ENCODE measurements at places on chromosomes 7 and 10.

GRCh38 chr7:157276731-157277562 is 59.9 kb upstream of the DNAJB6 start:
- peak; percentile 68 for DNase-seq

DNA sequence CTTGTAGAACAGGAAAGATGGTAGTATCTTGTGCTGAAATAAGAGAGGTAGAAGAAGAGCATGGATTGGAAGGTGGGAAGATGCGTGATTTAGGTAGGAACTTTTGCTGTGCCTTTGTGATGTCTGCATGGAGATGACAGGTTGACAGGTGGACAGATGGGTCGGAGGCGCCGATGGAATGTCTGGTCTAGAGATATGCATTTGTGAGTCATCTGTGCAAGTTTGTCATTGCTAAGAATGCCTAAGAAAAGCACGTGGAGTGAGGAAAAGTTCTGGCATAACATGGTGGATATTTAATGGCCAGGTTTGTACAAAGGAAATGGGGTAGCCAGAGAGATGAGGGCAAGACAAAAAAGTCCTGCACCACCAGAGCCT is 76.0 kb upstream of the ARMC3 start:
- DNase-seq, result no peak

GRCh38 chr10:74072503-74072902 is 74.6 kb downstream of the VCL start:
- peak; percentile 16 for DNase-seq

- DNase-seq, result no peak
Measured at GRCh38 chr7:136064081-136064480, 86.9 kb upstream of the MTPN start.

DNA sequence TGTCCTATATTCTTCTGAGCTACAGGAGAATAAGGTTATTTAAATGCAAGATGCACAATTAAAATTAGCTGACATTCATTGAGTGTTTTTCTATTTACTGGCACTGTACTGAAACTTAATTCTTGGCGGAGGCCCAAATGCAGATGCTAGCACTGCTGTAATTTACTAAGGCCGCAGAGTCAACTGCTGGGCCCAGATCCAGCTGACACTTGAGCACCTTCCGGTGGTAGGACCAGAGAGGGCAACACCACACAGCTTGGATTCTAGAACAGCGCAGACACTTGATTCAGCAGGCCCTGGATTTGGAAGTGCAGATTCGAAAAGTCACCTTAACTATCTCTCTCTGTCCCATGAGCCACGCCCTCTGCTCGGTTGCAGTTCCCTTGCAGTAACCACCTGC is 228.6 kb upstream of the TMEM72 start:
- DNase-seq, result no peak

DNA sequence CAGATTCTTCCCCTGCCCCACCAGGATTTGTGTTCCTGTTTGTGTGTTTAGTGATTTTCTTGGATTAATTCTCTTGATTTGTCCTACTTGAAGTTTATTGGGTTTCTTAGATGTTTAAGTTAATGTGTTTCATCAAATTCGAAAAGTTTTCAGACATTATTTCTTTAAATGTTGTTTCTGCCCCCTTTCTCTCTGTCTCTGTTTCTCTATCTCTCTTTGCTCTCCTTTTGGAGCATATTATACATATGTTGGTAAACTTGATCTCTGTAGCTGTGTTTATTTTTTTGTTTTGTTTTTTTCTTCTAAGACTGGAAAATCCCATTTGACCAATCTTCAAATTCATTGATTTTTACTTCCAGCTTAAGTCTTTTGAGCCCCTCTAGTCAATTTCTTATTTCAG is 115.6 kb downstream of the ZNF277 start:
- DNase-seq, result no peak

DNA sequence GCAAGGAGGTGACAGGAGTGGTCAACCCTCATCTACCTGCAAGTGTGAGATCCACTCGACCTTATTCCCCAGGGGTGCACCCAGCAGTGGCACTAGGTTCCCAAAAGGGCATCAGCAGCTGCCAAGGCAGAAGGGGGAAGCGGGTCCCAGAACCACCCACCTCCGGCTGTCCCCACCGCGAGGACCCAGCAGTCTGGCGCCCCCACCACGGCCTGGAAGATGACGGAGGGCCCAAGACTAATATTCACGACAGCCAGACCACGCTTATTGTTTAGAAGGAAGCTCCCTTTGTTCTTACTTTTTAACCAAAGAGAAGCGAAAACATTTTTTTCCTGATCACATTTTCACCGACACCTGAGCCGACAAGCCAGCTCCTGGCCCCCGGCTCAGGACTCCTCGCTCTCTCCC is 3.6 kb upstream of the EVX1 start:
- DNase-seq, result no peak

DNA sequence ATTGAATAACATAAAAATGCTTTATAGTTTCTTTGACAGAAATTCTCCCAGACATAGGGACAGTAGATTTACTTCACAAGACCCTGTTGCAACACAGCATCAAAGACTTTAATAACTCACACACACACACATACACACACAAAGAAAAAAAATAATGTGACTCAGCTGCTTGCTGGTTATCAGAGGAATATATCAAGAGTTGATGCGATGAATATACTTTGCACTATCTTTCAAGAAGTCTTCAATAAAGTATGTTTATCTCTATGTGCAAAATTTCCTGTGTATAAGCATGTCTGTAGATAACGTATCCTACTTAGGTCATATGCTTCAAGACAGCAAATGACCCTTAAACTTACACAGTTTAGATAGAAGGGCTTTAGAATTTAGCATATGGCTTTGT is 243.1 kb downstream of the ARL4A start:
- no peak for DNase-seq

DNA sequence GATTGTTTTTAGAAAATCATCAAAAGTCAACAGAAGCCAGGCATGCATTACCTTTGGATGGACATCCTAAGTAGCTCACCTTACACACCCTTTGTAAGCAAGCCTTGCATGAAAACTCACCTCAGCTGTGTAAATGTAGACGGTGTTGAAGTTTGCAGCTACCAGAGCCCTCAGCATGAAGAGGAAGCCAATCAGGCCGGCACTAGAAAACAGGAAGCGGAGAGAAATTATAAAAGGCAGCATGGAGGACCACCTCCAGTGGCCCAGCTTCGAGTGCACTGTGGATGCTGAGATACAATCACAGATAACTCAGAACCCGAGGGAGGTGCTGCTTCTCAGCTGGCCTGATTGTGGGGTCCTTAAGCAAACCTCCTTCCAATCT is 75.3 kb downstream of the SVOPL start:
- no peak for DNase-seq

DNA sequence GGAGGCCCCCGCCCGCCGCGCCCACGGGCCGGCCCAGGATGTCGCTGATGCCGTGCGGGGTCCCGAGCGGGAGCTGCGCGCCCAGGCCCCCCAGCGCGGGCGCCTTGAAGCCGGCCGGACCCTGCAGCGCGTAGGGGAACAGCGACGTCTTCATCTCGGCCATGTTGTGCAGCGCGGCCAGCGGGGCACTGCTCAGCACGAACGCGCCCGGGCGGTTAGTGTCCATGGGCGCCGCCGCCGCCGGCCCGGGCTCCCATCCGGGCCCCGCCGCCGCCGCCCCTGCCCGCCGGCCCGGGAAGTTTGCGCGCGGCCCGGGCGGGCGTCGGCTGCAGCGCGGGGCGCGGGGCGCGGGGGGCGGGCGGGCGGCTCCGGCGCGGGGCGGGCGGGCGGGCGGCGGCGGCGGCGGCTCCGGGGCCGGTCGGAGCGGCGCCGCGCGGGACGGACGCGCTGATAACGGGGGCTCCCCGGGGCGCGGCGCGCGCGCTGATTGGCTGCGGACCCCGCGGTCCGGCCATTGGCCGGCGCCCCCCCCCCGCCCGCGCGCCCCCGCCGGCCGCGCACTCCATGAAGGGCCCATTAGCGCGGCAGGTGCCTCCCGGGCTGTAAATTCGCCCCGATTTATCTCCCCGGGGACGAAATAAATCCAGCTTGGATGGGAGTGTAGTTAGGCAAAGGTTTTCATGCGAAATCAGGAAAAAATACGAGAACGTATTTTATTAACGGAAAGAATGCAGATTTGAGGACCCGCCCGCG is at the start of gene NKX6-2:
NKX6-2 (minus strand) TSS at position 425 of the 753 bp plus-strand sequence; CDS start at position 226, 199 bp downstream.
- peak; percentile 19 for DNase-seq

GRCh38 chr10:132394201-132394811 is 2.7 kb upstream of the PWWP2B start:
- DNase-seq, result no peak

GRCh38 chr10:12625393-12626023 is 276.2 kb downstream of the CAMK1D start:
- DNase-seq, result no peak

Data from lung microvascular endothelial cell (primary cell).